ENCODE measurements at places on chromosomes 1 and 21.

DNA sequence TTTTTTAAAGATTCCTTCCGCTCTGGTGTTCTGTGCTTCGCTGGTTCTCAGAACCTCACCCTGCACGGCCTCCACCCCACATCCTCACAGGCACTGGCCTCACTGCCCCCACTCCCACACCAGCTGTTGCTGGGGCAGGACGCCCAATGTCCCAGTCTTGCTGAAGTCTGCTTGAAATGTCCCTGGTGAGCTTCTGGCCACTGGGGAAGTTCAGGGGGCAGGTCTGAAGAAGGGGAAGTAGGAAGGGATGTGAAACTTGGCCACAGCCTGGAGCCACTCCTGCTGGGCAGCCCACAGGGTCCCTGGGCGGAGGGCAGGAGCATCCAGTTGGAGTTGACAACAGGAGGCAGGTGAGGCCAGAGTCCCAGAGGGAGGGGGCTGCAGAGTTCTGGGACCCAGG lies at the start of gene C1QA:
Gene C1QA, plus strand, starts transcription at position 276 of the 400 bp plus-strand sequence. CDS start 989 bp downstream, outside the sequence.
- no peak for DNase-seq

GRCh38 chr1:115133440-115133839 lies 44.1 kb upstream of the TSPAN2 start:
- no peak for DNase-seq

- DNase-seq: no peak
These were observed 11.6 kb downstream of the UROD start for GRCh38 chr1:45023663-45024062.

- DNase-seq: no peak
These were observed 133.4 kb downstream of the CASZ1 start for GRCh38 chr1:10662824-10663677.

DNA sequence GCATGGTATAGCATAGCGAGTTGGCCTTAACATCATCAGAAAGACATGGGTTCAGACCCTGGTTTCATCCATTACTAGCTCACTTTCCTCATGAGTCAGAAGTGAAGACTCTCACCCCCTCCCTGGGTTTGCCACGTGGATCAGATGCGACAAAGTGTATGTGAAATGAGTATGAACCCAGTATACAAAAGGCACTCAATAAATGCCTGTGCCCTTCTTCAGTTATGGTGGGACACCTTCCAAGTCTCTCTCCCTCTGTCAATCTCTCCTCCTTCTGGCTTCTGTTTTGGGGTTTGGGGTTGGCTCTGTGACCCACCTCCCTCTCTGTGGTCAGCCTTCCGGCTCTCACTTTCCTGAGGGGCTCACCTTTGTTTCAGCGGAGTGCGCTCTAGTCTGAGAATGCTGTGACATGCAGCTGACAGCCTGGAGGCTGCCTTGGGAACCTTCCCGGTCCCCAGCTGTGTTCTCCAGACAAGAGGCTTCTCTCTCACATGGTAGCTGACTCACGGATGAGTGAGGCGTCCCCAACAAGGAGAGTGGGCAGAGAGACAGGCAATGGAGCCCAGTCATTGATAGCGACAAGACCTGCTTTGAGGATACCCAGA lies 155.0 kb upstream of the EDN2 start:
- DNase-seq: no peak

DNA sequence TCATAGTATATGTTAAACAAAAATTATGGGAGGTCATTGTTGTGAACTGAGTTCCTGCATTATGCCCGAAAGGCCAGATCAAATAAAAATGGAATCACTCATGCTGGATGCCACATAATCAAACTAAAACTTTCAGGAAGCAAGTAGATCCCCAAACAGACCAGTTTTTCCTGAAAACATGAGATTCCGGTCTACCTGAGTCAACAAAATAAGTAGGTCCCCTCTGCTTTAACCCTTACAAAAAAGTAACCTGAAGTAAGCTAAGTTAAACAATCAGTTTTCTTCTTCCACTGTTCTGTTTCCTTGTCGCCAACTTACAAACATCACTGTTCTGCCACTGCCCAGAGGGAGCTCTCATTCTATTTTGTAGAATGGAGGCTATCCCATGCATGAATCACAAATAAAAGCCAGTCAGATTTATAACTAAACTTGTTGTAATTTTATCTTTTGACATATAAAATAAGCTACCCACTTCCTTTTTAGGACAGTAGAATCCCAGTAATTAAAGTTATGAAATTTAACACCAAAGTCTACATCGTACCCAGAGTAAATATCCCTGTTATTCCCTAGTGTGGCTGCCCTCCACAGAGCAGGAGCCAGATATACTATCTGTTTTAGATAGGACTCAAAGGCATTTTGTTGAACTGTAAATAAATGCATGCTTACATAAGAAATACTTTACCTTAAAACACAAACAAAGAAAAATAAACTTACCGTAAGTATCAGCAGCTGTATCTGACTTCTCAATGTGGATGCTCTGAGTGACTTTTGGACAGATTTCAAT lies 149.4 kb downstream of the TIAM1 start:
- DNase-seq: no peak

DNA sequence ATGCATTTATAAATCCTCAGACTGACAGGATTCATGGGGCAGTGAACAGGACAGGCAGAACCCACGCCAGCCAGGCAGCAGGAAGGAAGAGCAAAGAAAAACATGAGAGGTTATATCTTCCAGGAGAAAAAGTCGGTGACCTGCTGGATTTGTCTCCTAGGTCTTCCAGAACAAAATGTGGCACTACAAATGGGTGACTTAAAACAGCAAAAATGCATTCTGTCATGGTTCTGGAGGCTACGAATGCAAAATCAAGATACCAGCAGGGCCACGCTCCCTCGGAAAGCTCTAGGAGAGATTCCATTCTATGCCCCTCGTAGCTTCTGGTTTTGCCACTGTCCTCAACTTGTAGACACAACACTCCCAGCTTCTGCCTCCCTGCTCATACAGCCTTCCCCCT lies 63.4 kb downstream of the PSMG1 start:
- DNase-seq: no peak

- DNase-seq: no peak
These were observed 12.0 kb downstream of the SLAMF8 start for GRCh38 chr1:159838715-159839114.

DNA sequence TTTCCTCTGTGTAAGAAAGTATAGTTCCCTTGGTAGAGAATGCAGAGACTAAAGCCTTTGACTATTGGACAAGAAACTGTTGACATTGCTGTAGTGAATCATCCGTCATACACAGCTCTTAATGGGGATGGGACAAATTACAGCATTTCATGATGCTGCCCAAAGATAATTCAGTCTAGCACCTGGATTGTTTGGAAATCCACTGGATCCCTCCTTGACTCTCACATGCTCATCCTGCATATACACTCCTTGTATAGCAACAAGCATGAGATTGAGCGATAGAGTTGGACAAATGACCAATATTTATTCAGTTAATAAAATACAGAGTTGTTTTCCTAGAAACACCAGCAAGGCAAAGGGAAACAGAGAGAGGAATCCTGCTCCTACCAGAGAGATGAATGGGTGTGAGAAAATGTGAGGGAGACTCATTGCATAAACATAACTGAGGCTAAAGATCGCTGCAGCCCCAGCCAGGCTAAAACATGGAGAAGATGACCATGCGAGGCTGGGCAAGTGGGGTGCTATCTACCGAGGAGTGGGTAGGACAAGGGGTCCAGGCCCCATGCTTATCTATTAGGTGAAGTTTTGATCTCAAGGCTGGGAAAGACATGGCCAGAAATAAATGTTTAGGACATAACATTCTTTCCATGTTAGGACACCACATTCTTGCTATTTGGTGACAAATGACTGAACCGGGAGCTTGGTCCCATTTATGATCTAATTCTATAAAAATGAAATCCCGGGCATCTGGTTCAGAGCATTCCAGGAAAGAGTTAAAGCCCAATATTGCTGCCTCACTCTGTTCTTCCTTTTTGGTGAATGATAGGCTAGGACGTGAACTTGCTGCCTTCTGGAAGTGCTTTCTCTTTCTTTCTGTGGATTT lies 153.2 kb downstream of the TGFB2 start:
- no peak for DNase-seq

- DNase-seq: no peak
These were observed 26.6 kb downstream of the PAFAH2 start for GRCh38 chr1:25971066-25971810.

- DNase-seq: no peak
These were observed 43.3 kb upstream of the HP1BP3 start for GRCh38 chr1:20830378-20830777.

DNA sequence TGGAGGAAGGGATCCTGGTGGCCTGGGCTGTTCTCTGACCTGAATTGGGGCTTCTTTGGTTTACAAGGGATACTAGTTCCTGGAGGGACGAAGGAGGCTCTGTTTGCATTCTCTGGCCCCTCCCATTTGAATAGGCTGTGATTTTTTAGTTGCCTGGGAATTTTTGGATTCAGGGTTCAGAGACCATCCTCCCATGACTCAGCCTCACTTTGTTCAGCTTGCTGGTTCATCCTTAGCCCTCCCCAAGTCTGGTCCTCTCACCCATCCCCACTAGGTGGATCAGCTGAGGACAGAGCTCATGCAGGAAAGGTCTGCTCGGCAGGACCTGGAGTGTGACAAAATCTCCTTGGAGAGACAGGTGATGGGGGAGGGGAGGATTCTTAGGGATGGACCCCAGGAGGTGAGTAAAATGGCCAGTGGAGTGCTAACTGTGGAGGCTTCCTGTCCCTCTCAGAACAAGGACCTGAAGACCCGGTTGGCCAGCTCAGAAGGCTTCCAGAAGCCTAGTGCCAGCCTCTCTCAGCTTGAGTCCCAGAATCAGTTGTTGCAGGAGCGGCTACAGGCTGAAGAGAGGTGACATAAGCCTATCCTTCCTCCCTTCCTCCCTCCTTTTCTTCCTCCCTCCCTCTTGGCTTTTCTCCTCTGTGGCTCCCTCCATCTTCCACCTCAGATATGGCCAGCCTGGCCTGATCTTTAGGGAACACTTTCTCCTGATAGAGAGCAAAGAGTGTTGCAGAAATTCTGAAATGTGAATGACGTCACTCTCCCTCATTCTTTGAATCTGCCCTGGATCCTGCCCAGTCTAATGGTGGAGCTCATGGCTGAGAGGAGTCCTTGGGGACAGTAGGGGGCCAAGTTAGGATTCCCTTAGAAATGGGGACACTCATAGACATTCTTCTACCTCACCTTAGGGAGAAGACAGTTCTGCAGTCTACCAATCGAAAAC lies 4.5 kb upstream of the TUFT1 start:
- DNase-seq: no peak

GRCh38 chr1:168112673-168113305 lies 23.9 kb downstream of the GPR161 start:
- DNase-seq: peak; percentile 55

- DNase-seq: no peak
These were observed 88.5 kb downstream of the ASH1L start for GRCh38 chr1:155474146-155474545.

DNA sequence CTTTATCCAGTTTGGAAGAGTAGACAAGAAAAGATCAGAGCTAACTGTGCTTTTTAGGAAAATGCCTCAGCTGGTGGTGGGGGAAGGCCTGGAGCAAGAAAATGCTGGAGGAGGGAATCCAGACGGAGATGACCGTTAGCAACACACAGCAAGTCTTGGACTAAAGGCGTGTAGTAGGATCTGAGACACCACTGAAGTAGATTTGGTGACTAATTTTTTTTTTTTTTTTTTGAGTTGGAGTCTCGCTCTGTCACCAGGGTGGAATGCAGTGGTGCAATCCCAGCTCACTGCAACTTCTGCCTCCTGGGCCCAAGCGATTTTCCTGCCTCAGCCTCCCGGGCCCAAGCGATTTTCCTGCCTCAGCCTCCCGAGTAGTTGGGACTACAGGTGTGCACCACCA lies 41.2 kb downstream of the LPAR3 start:
- DNase-seq: no peak

- no peak for DNase-seq
These were observed 372.6 kb downstream of the RPS6KC1 start for GRCh38 chr1:213423605-213424004.

DNA sequence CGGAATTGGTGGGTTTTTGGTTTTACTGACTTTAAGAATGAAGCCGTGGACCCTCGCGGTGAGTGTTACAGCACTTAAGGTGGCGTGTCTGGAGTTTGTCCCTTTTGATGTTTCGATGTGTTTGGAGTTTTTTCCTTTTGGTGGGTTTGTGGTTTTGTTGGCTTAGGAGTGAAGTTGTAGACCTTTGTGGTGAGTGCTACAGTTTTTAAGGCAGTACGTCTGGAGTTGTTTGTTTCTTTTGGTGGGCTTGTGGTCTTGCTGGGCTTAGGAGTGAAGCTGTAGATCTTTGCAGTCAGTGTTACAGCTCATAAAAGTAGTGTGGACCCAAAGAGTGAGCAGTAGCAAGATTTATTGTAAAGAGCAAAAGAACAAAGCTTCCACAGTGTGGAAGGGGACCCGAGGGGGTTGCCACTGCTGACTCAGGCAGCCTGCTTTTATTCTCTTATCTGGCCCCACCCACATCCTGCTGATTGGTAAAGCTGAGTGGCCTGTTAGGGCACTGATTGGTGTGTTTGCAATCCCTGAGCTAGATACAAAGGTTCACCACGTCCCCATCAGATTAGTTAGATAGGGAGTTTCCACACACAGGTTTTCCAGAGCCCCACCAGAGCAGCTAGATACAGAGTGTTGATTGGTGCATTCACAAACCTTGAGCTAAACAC lies 20.9 kb downstream of the HENMT1 start:
- DNase-seq: no peak

DNA sequence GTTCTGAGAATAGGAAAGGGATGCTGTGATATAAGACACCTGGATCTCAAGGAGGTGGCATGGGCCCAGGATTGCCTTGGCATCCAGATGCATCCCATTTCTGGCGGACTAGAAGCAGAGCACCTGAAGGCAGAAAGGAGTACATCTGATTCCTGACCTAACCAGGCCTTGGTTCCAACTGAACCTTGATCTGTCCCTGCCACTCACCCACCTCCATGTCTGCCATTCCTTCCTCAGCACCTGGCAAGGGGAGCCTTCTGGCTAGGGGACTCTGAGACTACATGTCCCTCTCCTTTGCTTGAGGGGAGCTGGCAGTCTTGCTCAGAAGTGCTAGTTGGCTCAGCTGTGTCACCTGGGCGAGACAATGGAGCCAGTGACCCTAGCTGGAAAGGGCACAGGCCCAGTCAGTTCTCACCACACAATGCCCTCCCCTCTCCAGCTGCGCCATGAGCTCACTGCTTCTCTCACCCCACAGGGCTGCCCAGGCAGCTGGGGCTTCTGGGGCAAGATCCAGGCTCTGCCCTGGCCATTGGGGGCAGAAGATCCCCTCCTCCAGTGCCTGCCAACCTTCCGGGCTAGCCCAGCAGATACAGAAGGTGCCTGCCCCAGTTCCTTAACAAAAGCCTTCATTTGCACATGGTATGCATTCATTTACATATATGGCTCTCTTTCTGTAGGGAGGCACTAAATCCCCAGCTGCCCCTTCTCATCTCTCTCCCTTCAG lies 2.9 kb downstream of the IGSF8 start:
- no peak for DNase-seq

- peak; percentile 13 for DNase-seq
These were observed 26.2 kb downstream of the MAGI3 start for GRCh38 chr1:113416496-113416895.

- no peak for DNase-seq
These were observed 92.6 kb upstream of the NGF start for GRCh38 chr1:115430441-115431158.

DNA sequence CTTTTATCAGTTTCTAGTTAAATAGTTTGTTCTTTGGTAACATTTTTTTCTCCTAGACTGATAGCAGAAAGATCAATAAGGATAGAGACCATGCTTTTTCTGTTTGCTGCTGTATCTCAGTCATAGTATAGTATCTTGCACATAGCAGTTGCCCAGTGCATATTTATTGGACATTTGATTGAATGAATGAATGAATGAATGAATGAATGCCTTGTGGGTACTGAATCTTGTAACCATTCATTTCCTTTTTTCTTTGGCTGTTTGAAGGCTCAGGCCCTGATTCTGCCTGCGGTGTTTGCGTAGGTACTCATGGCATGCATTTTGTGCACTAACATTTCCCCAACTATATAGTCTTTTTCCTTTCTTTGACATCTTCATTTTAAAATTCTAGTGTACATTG lies 83.9 kb downstream of the ST3GAL3 start:
- no peak for DNase-seq
